ENCODE measurements at places on chromosomes 13 and 19. TPM values are rescaled to one million over a fixed set of nuclear protein-coding genes. Genes with fewer than 3 reads are reported as not detected.

The ELANE gene
- not detected for total RNA-seq

The GRIK5 gene
- total RNA-seq = 13.9 TPM

The CEACAM21 gene
- 1.2 TPM for total RNA-seq

The TPTE2 gene
- 0.41 TPM for total RNA-seq

The CYP2B6 gene
- not detected for total RNA-seq

The TSSK6 gene
- total RNA-seq = 2.4 TPM

The CYP4F11 gene
- total RNA-seq = not detected

The STAP2 gene
- total RNA-seq = 0.82 TPM

The EEF2 gene
- 2,434 TPM for total RNA-seq

The HSH2D gene
- total RNA-seq = under 0.01 TPM

The FFAR3 gene
- not detected for total RNA-seq

The NLRP8 gene
- total RNA-seq = not detected

The POGLUT2 gene
- total RNA-seq = 9.8 TPM

The MISP gene
- total RNA-seq = 0.41 TPM

The KASH5 gene
- total RNA-seq = not detected

The LILRA1 gene
- not detected for total RNA-seq

The ZC3H4 gene
- 11.4 TPM for total RNA-seq
